H54 (cell line): ENCODE measurements at places on chromosomes 5 and 9.

GRCh38 chr5:107652839-107653607, 17.7 kb downstream of the EFNA5 start:
- no peak for DNase-seq

DNA sequence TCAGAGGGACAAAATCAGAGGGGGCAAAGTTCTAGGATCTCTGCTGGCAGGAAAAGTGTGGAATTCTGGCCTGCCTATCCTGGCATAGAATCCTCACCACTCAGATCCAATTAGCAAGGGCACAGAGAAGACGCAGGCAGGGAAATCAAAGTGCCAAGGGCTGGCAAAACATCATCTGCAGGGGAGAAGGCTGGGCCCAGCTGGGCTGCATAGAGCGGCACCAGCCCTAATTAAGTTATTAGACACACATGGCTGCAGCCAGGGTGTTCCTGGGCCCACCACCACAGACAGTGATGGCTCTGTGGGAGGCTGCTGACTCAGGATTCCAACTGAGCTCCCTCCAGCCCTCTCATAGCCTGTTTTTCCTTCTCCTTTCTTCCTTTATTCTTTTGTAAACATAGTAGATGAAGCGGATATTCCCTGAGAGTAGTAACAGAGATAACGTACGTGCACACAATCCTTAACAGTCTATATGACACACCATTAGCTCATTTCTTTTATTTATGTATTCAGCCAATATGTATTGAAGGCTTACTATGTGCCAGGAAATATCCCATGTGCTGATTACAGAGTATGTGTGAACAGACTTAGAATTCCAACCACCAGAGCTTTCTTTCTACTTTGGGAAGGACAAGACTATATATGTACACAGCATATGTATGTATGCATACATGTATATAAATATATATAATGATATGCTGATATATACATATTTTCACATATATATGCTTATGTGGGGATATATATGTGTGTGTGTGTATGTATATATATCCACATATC, 236.1 kb downstream of the ASTN2 start:
- DNase-seq, result no peak

- no peak for DNase-seq
These were observed 255.2 kb downstream of the AOPEP start for GRCh38 chr9:94981723-94982090.

DNA sequence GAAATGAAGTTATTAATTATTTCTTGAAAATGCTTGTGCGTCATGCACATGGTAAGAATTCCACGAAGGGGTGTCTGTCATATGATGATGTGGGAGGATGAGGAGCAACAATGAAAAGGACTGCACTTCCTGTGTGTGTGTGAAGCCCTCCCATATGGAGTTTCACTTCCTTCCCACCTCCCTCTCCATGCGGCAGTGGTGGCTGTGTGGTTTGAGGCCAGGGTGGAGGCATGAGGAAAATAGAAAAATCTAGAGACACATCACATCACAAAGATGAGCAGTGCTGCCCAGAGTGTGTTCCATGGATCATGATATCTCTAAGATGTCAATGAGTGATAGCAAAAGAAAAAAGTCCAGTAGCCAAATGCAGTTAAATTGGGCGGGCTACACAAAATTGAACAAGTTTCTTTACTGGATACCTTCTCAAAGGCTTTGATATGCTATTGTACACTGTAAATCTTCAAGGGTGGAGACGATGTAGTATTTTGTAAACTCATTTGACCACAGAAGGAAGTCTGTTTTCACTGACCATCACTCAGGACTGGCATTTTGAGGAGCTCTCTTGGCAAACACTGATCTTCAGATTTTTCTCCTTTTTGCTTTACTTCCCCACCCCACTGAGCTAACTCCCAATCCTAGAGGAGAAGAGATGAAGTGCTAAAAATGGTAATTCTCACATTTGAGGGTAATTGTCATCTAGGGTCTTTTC, 55.7 kb upstream of the EQTN start:
- DNase-seq, result no peak

DNA sequence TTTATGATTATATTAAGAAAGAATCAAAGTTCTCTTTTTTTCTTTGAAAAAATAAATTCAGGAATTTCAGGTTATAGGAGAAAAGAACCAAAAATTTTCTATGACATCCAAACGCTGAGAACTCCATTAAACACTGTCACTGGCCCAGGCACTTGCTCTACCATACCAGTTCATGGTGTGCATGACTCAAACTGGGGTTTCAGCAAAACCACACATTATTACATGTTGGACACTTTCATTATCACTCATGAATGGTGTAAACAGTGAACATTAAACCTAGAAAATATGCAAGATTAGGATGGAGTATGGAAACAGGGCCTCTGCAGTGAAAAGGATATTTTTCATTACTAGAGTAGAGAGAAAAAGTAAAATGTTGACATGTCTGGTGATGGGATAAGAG, 369.9 kb upstream of the FAM174A start:
- no peak for DNase-seq
